ENCODE measurements at places on chromosomes 11 and 22. TPM values are rescaled to one million over a fixed set of nuclear protein-coding genes. Genes with fewer than 3 reads are reported as not detected.

GRCh38 chr22:49534386-49534785, 293.3 kb downstream of the BRD1 start:
- ATAC-seq, result no peak

DNA sequence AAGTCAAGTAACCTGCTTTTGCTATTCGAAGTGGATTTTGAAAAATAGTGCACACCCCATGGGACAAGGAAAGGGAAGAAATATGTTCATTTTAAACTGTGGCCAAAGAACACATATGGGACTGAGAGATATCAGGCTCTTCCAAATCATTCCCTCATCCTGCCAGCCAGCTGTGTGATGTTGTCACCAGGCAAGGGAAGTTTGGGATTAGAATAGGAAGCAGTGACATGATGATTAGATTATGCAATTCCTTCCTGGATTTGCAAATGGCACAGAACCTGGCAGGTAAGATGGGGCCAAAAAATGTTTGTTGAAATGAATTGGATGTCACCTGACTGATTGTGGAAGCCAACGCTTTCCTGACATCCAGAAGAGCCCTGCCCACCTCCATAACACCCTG, 4.9 kb upstream of the SCN3B start:
- no peak for ATAC-seq

- no peak for ATAC-seq
Observed at GRCh38 chr22:42379966-42380537, 52.2 kb downstream of the NFAM1 start.

DNA sequence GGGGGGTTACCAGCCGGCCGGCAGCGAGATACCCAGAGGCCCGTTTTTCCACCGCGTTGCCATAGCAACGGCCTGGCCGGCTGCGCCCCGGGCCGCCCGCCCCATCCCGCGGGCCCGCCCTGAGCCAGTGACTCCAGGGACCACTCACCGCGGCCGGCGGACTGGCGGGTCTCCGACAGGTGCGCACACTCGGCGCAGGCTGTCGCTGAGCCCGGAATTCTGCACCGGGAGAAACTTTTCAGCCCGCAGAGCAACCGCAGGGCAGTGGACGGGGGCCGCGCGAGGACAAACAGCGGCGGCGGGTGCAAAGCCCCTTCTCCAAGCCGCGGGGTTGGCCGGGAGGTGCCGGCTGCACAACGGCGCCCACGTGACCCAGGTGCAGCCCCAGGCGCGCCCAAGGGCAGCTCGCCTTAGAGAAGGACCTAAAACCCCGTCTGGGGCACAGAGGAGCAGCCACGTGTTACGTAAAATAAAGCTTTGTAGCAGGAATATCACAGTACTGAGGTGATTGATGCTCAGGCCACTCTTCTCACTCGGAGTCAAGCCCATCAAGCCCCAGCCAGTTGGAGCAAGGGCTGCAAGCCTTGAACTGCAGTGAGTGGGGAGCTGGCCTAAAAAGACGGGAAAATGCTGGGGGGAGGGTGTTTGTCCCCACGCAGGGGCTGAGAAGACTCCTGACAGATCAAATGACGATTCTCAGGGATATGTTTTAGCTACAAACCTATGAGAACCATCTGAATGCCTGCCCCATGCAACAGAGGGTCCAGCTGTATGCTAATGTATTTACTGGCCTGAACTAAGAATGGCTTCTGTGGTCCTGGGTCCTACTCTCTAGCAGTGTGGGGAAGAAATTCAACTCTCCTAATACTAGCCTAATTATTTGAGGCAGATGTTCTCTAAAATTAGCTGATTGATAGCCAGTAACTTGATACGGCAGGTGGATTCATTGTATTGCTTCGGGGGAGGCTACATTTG, at the start of gene STK33:
Gene STK33, minus strand, starts transcription at position 294 of the 975 bp plus-strand sequence. CDS start 119,323 bp downstream, outside the sequence.
- peak; percentile 53 for ATAC-seq

GRCh38 chr11:133934599-133935550, 21.9 kb downstream of the IGSF9B start:
- ATAC-seq, result peak; percentile 74

DNA sequence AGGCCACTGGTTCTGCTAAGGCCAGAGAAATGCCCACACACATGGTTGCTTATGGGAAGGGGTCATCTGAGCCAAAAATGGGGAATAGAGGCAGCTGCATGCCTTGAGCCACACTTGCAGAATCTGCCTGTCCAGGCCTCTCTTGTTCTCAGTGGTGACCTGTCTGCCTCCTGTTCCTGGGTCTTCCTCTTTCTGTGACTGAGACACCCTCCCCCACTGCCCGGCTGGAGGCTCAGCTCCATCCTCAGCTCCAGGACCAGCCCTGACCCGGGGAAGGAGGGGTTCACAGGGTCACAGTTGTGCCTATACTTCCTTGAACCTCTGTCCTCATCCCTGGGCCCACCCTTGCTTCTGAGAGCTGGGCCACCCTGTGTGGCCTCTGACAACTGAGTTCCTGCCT, 52.3 kb downstream of the CSF2RB start:
- ATAC-seq, result no peak

GRCh38 chr11:1260023-1260501, 37.2 kb downstream of the MUC5B start:
- peak; percentile 43 for ATAC-seq

GRCh38 chr11:77413850-77414460, 59.9 kb downstream of the PAK1 start:
- no peak for ATAC-seq

- no peak for ATAC-seq
Observed at GRCh38 chr11:108167624-108168023, 46.3 kb downstream of the ACAT1 start.

DNA sequence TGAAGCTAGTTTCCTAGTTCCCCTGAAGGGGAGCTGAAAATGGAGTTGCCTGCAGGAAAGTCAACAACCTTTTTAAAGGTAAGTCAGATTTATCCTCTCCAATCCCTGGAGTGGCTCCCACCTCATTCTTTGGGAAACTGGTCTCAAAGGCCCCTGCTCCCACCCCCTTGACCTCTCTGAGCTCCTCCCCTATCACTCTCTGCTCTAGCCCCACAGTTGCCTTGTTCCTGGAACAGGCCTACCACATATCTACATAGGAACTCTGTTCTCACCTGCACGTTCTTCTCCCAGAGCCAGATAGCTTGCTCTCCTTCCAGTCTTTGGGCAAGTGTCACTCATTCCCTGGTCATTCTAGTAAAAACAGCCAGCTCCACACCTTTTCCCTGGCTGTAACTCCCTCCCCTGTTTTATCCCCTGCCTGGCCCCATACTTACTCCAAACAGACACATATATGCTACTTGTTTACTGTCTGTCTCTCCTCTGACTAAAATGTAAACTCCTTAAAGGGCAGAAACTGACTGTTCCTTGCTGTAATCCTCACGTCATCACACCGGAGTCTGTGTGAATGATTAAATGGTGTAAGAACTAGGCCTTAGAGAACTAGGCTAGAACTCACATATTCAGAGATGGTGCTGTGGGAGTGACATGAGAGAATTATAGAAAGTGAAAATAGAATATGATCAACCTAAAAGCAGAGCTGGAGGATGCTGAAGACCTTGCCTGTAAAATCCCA, 53.3 kb downstream of the TCF20 start:
- peak; percentile 96 for ATAC-seq

DNA sequence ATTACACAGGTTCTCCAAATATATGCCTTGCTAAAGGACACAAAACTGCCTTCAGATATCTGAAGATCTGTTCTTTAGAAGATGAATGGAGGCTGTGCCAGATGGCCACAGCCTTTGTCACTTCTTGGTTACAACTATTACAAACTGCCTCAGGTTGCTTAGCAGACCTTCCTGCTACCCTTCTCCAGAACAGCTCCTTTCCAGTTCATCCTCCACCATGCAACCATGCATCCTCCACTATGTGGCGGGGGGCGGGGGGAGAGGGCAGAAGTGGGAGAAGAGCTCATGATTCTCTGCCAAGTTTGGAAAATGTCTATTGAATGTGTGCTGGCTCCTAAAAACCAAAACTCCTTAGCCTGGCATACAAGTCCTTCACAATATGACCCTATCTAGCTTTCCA, 267.5 kb downstream of the TTC28 start:
- ATAC-seq, result no peak

- no peak for ATAC-seq
Observed at GRCh38 chr11:71933141-71933933, 4.5 kb downstream of the RNF121 start.

- no peak for ATAC-seq
Observed at GRCh38 chr22:22955276-22955798, 67.7 kb downstream of the IGLL5 start.

DNA sequence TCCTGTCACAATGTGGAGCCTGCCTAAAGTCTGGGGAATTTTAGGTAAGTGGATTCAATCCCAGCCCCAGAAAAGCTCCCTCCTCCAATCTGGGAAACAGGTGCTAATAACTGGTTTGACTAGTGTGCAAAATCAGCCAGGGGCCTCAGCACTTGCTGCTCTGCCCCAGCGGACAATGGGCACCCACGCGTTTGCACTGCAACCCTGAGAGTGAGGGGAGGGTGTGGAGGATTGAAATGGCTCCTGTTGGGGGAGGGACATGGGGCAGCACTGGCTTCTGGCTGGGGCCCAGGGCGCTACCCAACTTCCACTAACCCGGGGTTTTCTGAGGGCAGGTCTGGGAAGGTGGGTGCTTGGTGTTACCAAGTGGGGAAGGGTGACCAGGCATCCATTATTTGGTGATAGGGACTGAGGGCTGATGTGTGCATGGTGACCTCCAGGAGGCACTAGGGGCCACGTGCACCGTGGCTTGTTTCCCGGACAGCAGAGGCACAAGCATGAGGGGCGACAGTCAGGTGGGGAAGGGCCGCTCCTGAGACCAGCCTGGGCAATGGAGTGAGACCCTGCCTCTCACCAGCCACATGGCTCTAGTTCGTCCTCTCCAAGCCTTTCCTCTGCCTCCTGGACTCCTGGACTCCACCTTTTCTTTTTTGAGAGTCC, 4.3 kb upstream of the PNPLA5 start:
- no peak for ATAC-seq

DNA sequence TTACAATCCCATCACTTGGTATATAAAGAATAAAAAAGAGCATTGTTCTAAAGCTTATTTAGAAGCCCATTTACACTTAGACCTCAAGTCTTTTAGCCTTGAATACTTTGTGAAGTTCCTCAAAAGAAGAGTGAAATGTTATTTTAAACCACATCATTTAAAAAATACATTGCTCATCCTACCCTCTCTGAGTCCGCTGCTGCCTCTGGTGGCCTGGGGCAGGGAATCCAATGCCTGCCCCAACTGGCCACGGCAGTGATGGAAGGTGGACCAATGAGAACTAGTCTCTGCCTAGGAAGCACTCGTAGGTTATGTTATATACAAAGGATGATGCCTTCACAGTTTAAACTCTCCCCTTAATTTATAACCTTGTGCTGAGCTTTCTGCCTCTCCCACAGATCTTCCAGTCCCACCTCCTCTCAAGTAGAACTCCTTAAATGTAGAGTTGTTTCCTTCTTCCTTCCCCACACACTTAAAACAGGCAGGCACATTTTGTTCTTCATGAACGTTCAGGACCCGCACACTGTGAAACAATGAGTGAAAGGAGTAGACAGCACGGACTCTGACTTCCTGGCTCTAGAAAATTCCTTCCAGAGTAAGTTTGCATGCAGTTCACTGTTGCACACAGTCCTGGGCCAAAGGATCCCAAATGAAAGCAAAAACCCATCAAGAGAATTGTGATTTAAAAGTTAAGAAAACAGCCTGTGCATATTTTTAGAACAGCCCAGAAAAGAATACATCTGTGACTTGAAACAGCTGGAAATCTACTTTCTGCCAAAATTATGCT, 167.8 kb downstream of the RRAS2 start:
- ATAC-seq, result no peak

DNA sequence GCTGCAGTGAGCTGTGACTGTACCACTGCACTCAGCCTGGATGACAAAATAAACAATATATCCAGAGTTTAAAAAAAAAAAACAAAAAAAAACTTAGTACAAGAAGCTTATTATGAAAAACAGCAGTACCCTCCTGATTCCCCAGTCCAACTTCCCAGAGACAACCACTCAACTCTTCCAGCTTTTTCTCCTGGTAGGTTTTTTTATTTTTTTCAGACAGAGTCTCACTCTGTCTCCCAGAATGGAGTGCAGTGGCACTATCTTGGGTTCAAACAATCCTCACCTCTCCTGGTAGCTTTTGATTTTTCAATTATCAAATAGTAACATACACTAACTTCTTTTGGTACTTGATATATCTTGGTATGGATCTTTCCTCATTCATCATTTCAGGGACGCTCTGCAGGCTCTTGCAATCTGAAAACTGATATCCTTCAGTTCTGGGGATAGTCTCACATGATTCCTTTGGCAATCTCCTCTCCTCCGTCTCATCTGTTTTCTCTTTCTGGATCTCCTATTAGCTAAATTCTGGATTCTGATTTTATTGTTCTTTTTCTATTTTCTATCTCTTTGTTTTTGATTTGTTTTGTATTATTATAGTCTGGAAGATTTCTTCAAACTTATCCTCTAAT, 44.9 kb downstream of the ALG9 start:
- ATAC-seq, result no peak

DNA sequence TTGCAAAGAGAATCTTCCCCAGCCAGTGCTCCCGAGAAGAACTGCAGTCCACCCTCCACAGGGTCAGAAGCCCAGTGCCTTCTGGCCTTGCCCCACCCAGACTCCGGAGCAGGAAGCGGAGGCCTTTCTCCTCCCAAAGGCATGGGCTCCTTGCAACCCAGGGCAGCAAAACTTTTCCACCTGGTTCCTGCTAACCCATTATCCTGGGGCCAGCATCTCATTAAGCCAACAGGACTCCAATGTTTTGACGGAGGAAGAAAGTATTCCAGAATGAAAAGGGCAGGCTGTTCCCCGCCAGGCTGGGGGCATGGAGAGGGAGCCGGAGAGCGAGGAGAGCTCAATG, 88.1 kb downstream of the RTL6 start:
- ATAC-seq, result no peak

- ATAC-seq, result no peak
Observed at GRCh38 chr11:130415731-130416529, 12.5 kb downstream of the ADAMTS8 start.

- ATAC-seq, result no peak
Observed at GRCh38 chr11:77379934-77380333, 78.4 kb upstream of the GDPD4 start.

GRCh38 chr11:126281245-126281644, 1.6 kb upstream of the TIRAP start:
- no peak for ATAC-seq

GRCh38 chr11:67627812-67628624, 1.7 kb downstream of the NUDT8 start:
- no peak for ATAC-seq

DNA sequence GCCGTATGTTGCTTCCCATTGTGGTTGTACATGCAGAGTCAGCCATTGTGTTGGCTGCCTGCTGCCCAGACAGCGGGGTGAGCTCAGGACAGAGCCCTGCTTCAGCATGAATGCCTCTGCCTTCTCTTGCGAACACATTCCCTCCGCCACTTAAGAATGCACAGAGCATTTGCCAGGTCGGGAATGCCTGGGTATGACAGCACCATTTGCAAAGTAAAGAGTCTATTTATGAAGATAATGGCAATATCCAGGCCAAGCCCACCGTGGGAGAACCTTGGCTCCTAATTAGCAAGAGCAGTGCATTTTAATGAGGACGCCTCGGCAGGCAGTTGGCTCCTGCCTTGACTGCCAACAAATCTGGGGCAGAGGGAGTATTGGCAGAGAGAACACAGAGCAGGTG, 62.5 kb upstream of the SORL1 start:
- no peak for ATAC-seq

GRCh38 chr11:35425603-35426212, 6.3 kb upstream of the SLC1A2 start:
- ATAC-seq, result no peak

GRCh38 chr22:41181349-41182241, 23.5 kb upstream of the L3MBTL2 start:
- no peak for ATAC-seq

The PAAF1 gene
- 32.0 TPM for total RNA-seq

The TCN1 gene
- not detected for total RNA-seq

The TMEM191C gene
- 0.82 TPM for total RNA-seq

The TRIM34 gene
- 7.1 TPM for total RNA-seq

The RASD2 gene
- not detected for total RNA-seq

The ZP1 gene
- total RNA-seq, result not detected

The ZNF280A gene
- not detected for total RNA-seq

The KCNJ11 gene
- not detected for total RNA-seq

All from activated T-helper 17 cell treated with anti-CD3 and anti-CD28 coated beads, Interleukin-2, amount 50 U/mL, for 72 hours (primary cell).